CD4-positive, alpha-beta T cell treated with Interleukin-1 beta for 1 hour (primary cell): ENCODE measurements at places on chromosomes 7 and 10.

DNA sequence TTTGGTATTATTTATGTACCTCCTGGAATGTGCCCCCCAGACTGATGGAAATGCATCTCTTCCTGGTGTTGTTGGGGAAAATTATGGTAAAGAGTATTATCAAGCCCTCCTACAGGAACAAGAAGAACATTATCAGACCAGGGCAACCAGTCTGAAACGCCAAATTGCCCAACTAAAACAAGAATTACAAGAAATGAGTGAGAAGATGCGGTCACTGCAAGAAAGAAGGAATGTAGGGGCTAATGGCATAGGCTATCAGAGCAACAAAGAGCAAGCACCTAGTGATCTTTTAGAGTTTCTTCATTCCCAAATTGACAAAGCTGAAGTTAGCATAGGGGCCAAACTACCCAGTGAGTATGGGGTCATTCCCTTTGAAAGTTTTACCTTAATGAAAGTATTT lies 17.0 kb downstream of the CSGALNACT2 start:
- no peak for DNase-seq

GRCh38 chr10:15427843-15428414 lies 56.8 kb upstream of the FAM171A1 start:
- no peak for DNase-seq

DNA sequence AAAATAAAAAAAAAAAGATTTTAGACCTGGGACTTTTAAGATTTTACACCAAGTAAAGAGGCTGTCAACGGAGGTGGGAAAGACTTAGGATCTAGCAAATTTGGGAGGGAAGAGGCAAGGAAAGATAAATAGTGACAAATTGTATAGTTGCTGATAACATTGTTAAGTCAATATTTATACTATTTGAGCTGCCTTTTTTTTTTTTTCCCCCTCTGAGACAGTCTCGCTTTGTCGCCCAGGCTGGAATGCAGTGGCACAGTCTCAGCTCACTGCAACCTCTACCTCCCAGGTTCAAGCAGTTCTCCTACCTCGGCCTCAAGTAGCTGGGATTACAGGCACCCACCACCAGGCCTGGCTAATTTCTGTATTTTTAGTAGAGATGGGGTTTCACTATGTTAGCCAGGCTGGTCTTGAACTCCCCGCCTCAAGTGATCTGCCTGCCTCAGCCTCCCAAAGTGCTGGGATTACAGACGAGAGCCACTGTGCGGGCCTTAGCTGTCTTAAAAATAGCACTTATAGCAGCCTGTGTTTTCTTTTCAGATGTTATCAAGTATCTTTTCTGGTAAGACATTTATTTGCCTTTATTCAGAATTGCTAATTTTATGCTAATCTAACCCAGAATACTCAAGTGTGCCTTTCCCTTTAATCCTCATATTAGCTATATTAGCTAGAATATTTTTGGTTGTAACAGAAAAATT lies 94.5 kb downstream of the MMRN2 start:
- DNase-seq, result no peak

GRCh38 chr10:53005612-53006345 lies 233.2 kb upstream of the MBL2 start:
- DNase-seq, result no peak

DNA sequence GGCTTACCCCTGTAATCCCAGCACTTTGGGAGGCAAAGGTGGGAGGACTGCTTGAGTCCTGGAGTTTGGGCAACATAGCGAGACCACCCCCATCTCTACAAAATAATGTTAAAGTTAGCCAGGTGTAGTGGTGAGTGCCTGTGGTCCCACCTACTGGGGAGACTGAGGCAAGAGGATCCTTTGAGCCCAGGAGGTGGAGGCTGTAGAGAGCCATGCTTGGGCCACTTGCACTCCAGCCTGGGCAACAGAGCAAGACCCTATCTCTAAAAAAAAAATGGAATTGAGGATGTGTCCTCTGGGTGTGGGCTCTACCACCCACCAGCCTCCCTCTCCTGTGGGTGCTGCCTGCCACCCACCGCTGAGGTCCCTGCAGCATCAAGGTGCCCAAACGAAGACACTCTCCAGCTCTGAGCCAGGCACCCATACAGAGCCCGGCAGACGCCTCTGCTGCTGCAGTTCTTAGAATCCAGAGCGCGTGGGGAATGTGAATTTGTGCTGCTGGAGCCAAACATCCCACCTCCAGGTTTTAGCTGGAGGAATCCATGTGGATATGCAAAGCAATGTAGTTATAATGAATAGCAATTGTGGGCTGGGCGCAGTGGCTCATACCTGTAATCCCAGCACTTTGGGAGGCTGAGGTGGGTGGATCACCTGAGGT lies 176.0 kb upstream of the TNRC18 start:
- no peak for DNase-seq

GRCh38 chr7:135236727-135237126 lies 3.1 kb downstream of the STRA8 start:
- DNase-seq, result no peak

DNA sequence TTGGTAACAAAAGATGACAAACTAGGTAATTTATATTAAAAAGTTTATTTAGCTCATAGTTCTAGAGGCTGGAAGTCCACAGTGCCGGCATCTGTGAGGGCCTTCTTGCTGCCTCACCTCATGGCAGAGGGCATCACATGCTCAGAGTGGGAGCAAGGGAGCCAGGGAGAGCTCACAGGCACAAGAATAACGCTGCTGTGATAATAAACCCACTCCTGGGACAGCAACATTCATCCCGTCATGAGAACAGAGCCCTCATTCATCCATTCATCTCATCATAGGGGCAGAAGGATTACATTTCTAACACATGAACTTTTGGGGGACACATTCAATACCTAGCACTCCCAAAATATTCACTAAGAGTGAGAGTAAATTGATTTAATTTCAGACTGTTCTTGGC lies 170.6 kb upstream of the AKR1E2 start:
- DNase-seq, result no peak

- DNase-seq, result no peak
Measured at GRCh38 chr7:158868764-158869410, 12.5 kb downstream of the DYNC2I1 start.

DNA sequence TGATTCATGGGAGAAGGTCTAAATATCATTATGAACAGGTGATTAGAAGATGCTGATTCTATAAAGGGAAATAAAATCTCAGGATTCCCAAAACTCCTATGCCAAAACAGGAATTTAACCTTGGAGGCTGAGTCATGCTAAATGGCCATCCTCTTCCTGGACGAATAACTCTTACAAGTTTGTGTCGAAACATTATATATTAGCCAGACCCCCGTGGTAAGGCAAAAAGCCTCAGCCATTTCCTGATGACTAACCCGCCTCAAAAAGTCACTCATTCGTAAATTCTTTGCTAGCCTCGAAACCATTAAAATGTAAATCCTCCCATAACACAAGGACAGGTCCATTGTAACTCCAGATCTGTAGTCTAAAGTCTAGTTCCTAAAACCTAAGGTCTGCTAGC lies 32.0 kb downstream of the CUL2 start:
- no peak for DNase-seq

- DNase-seq, result no peak
Measured at GRCh38 chr7:131061158-131061557, 266.5 kb upstream of the MKLN1 start.

- no peak for DNase-seq
Measured at GRCh38 chr10:50937230-50937907, 51.9 kb upstream of the A1CF start.

- no peak for DNase-seq
Measured at GRCh38 chr10:72170263-72170662, 45.5 kb upstream of the ANAPC16 start.

GRCh38 chr10:18542832-18543231 lies 108.6 kb downstream of the NSUN6 start:
- no peak for DNase-seq

DNA sequence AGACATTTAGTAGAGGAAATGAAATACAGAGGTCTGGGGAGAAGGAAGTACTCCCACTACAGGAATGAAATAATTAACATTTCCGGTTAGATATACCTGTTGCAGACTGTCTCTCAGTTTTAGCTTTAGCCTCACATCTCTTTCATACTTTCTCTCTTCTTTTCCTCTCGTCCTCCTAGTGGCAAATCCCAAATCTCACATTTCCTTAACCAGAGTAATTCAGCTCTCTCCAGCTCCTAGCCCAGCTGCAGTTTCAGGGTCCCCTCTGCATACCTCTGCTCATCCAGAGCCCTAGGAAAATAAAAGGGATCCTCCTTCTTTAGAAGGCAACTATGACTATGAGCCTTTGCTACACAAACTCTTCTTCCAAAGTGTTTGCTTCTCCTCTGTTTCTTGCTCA lies 643.2 kb downstream of the PHTF2 start:
- DNase-seq, result no peak

- DNase-seq, result no peak
Measured at GRCh38 chr7:16080131-16080530, 341.2 kb downstream of the CRPPA start.

DNA sequence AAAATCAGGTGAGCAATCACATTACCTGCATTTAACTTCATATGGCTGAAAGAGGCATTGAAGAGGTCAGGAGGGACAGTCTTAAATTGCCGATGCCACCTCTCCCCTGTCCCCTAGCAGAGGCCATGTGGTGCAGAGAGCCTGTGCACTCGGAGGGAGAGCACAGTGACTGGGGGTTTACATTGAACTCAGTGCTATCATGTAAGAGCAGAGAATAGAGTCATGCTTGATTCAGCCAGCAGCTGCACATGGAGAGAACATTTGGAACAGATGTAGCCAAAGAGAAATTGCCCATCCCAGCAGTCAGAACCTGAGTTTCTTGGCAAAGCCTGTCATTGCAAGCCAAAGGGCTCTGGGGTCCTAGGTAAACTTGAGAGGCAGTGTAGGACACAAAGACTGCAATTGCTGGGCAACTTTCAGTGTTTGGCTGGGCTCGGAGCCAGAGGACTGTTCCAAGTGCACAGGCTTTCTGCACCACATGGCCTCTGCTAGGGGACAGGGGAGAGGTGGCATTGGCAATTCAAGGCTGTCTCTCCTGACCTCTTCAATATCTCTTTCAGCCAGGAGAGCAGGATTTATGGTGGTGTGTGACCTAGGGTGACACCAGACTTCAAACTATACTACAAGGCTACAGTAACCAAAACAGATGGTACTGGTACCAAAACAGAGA lies 267.1 kb downstream of the REEP3 start:
- no peak for DNase-seq

- DNase-seq, result peak; percentile 50
Measured at GRCh38 chr7:142459551-142459963, 201.7 kb upstream of the PRSS58 start.

DNA sequence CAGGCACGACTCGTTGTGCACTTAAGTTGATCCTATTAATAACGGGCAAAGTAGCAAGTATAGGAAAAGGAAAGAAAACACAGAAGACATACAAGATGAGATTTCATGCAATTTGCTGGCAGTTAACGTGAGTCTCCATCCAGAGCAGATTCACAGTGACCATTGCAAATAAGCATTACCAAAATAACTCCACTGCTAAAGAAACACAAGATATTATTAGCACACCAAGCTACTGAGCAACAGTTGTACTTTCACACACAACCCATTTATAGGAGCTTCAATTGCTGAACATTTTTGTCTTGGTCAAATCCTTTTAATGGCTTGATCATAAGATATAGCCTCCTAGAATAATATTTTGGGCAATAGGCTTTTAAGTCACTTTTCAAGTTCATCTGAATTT lies 187.7 kb upstream of the HGF start:
- DNase-seq, result no peak

DNA sequence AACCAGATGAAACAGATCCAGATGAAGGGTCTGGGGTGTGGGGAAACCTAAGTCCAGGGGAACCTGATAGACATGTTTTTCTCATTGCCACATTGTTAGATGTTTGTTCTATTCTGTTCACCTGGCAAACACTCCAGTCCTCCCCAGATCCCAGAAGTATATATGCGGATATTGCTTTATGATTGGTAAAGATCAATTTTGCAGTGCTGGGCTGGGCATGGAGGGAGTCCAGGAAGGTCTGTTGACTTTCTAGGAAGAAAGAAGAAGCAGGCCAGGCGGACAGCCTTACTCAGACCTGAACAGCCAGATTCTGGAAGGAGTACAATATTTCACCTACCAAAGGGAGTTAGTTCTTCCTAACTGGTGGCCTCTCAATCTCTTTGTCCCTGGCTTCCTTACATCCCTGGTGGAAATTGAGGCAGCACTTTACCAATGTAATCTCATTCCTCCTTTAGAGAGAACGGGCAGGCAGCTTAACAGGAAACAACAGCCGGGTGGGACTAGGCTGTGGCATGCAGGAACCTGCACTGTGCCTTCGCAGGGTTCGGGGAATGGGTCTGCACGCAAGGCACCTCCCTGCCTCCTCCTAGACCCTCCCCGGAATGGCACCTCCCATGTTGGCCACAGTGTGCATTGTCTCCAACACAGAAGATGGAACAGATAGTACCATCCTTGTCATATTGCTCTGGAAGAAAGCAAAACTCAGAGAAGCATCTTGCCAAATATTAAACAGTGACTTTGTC lies 930 bp downstream of the GIMAP6 start:
- peak; percentile 40 for DNase-seq

GRCh38 chr10:101767600-101767945 lies 8.3 kb downstream of the FGF8 start:
- no peak for DNase-seq

- no peak for DNase-seq
Measured at GRCh38 chr7:16847381-16847860, 34.4 kb downstream of the AGR3 start.

- no peak for DNase-seq
Measured at GRCh38 chr10:18822156-18822555, 162.9 kb downstream of the ARL5B start.

- no peak for DNase-seq
Measured at GRCh38 chr10:13399752-13400151, 51.7 kb upstream of the SEPHS1 start.

GRCh38 chr7:67955061-67955460 lies 958.4 kb downstream of the TYW1 start:
- DNase-seq, result no peak

DNA sequence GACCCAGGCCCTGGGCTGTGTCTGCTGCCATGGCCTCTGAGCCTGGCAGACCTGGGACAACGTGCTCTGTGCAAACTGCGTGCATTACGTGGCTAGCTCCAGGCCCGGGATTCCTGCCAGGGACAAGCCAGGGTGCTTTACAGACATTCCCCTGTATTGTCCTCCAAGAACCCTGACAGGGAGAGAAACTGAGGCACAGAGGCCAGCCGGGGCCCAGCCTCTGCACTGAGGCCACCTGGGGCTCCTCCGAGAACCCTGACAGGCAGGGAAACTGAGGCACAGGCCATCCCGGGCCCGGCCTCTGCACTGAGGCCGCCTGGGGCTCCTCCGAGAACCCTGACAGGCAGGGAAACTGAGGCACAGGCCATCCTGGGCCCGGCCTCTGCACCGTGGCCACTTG lies 64.9 kb downstream of the CFAP46 start:
- no peak for DNase-seq

- no peak for DNase-seq
Measured at GRCh38 chr7:111783854-111784253, 221.6 kb upstream of the IMMP2L start.

- DNase-seq, result no peak
Measured at GRCh38 chr7:92698237-92698841, 108.1 kb upstream of the FAM133B start.

GRCh38 chr10:100713049-100713858 lies 32.1 kb upstream of the PAX2 start:
- no peak for DNase-seq
